ENCODE measurements at places on chromosomes 1 and 21.

DNA sequence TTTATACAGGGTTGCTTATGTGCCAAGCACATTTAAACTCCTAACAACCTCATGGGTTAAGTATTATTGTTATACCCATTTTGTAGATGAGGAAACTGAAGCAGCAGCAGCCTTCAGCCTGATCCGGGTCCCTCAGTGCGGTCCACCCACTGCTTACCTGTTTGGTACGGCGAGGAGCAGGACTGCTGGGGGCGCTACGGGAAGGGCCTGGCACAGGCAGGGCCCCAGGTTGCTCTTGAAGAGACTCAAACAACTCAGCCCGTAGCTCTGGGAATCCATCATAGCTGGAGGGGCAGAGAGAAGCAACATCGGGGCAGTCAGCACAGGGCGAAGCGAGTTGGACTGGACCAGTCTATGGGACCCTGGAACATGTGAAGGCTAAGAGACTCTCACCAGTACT, 9.2 kb downstream of the DENND4B start:
- DNase-seq = no peak

- no peak for DNase-seq
These were observed 346.9 kb upstream of the DAB1 start for GRCh38 chr1:57770772-57771171.

- DNase-seq = peak; percentile 8
These were observed 152.7 kb upstream of the NEGR1 start for GRCh38 chr1:72435025-72435424.

DNA sequence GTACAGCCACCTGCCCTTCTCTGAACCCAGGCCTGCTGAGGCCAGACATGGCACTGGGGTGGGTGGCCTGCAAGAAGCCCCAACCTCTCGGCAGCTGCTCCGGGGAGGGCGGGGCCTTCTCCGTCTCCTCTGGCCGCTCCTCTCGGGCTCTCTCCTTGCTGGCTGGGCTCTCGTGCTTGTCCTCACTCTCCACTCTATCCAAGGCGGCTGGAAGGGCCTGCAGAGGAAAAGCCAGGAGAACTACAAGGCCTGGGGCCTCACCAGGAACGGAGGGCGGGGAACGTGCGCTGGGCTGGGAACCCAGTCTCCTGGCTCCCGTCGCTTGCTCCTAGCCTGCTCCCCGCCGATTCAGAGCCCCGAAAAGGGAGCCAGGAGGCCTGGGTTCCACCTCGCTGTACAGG, 59.1 kb downstream of the CHD5 start:
- DNase-seq = no peak

DNA sequence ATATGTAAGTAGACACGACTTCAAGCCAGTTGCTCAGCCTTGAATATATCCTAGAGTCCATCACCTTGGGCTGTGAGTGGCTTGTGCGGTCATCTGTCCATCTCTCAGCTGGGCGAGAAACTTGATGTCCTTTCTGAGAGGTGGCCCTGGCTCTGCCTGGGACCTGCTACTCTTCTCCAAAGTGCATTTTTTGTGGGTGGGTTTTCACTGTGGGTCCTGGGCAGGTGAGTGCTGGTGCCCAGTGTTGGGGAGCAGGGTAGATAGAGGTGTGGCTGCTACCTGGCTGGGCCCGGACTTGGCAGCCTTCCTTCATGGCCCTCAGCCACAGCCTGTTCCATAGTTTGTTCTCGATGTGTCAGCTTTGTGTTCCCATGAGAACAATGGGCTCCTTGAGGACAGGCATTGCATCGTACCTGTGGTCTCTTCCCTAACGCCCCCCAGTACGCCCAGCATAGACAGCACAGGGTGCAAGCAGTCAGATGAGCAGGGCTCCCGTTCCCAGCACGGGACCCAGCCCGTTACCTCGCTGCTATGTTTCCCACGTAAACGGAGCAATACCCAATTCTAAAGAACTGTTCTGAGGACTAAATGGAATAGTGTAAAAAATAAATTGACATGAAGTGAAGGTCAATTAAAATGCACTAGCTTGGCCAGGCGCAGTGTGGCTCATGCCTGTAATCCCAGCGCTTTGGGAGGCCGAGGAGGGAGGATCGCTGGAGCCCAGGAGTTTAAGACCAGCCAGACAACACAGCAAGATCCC, 877 bp upstream of the SLX9 start:
- no peak for DNase-seq

DNA sequence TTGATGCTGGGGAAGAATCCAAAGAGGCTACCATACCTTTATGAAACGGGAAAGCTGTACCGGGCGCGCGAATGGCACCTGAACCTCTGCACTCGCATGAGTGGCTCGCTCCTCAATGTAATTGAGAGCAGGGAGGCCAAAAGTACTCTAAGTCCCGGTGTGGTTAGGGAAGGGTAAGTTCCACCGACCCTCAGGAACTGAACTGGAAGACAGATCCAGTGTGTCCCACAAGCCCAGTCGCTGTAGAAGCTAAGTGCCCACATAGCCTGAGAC, 1.0 kb downstream of the GATAD2B start:
- DNase-seq = no peak

GRCh38 chr1:109392037-109392787, 5.5 kb downstream of the SORT1 start:
- peak; percentile 20 for DNase-seq

- no peak for DNase-seq
These were observed 53.5 kb upstream of the DUSP10 start for GRCh38 chr1:221795380-221795779.

All from fibroblast of skin of right biceps (primary cell).